Fibroblast of the aortic adventitia (primary cell): ENCODE measurements at places on chromosomes 16 and 17. TPM values are rescaled to one million over a fixed set of nuclear protein-coding genes. Genes with fewer than 3 reads are reported as not detected.

Gene ATP6V0C
- total RNA-seq: 5.3 and 48.9 TPM in 2 replicates

DNA sequence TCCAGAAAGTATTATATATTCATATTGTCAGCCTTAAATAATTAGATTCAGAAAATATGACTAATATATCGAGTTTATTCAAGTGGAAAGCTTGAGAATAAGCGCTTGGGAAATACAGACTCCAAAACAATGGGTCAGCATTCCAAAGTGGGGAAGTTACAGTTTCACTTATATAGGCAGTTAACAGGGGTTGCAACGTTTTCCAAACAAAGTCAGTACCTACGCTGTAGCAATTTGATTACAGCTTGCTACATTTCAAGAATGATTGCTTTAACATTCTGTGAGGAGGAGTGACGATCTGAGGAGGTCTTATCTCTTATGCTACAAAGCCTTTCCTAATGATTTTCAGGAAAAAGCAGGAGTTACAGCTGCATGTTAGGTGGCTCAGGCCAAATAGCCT, 34.2 kb upstream of the HS3ST3A1 start:
- peak; percentile 59 for DNase-seq

GRCh38 chr16:81238296-81239011, at the start of gene BCO1:
Gene BCO1 (plus strand): TSS chr16:81238689. CDS start chr16:81238909, 220 bp downstream.
- peak; percentile 85 for DNase-seq

- DNase-seq: no peak
These were observed 18.9 kb downstream of the SNX11 start for GRCh38 chr17:48126532-48126850.

- no peak for DNase-seq
These were observed 105.7 kb downstream of the PITPNC1 start for GRCh38 chr17:67482764-67483163.

DNA sequence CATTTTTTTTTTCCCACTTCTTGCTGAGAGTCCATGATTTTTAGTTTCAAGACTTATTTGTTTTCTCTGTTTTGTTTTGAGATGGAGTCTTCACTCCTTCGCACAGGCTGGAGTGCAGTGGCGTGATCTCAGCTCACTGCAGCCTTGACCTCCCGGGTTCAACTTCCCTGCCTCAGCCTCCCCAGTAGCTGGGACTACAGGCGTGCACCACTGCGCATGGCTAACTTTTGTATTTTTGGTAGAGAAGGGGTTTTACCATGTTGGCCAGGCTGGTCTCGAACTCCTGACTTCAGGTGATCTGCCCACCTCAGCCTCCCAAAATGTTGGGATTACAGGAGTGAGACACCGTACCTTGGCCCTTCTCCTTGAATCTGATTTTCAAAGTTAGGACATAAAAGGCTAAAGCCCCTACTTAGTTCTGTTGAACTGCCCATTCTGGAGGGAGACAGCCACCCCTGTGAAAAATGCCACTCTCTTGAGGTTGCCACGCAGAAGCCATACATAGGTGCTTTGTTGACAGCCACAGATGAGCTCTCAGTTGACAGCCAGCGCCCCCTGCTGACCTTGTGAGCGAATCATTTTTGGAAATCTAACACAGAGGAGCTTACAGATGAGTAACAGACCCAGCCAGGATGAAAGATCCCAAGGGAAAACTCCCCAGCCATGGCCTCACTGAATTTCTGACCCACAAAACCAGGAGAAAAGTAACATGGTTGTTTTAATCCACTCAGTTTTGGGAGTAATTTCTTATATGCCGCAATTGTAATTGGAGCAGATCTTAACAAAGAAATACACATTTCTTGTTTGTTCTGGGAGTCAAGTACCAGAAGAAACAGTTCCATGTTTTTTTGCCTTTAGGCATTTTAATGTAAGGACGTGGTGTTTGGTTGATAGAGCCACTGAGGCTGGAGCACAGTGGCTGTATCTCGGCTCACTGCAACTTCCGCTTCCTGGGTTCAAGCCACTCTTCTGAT, 38.8 kb downstream of the PKD1L3 start:
- DNase-seq: peak; percentile 92
